WERI-Rb-1 (cell line): ENCODE measurements at places on chromosomes 11 and 22.
A peak's percentile ranks its signal among the peaks of the same experiment; 100 is the strongest.

- no peak for DNase-seq
These were observed 129.5 kb downstream of the SLC1A2 start for GRCh38 chr11:35289821-35290220.

GRCh38 chr11:130916910-130917309, 631 bp upstream of the SNX19 start:
- DNase-seq = no peak

GRCh38 chr11:36155124-36155561, 134.1 kb downstream of the COMMD9 start:
- no peak for DNase-seq

DNA sequence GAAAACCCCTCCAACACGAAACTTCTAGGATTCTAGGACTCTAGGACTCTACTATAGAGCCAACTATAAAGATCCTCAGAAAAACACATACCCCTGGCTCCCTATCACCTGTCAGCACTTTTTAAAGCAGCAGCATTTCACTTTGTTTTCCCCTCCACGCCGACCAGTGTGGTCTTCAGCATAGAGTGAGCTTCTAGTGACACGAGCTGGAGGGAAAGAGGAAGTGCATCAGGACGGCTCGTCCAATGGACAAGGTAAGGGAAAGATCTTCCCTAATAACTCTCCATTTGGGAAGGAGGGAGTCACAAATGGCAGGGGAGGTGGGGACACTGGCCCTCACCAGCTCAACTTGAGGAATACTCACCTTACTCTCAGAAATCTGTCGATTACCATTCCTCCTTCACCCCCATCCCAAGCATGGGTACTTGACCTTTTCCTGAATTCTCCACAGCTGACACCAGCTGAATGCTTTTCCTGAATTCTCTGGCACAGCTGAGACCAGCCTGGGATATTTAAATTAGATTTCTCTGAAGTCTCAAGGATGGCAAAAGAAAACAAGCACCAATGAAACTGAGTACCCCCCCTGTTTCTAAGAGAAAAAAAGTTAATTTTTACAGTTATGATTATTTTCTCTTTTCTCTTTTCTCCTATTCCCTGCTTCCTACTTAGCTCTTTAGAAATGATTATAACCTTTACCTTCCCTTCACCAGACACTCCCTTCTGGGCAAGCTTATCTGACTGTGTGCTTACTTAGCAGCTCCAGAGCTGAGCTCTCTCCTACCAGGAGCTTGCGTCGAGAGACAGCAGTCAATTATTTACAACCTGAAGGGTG, 33.3 kb upstream of the NNMT start:
- DNase-seq = peak; percentile 64

- DNase-seq = no peak
These were observed 85.9 kb downstream of the WNT7B start for GRCh38 chr22:45891021-45891421.

DNA sequence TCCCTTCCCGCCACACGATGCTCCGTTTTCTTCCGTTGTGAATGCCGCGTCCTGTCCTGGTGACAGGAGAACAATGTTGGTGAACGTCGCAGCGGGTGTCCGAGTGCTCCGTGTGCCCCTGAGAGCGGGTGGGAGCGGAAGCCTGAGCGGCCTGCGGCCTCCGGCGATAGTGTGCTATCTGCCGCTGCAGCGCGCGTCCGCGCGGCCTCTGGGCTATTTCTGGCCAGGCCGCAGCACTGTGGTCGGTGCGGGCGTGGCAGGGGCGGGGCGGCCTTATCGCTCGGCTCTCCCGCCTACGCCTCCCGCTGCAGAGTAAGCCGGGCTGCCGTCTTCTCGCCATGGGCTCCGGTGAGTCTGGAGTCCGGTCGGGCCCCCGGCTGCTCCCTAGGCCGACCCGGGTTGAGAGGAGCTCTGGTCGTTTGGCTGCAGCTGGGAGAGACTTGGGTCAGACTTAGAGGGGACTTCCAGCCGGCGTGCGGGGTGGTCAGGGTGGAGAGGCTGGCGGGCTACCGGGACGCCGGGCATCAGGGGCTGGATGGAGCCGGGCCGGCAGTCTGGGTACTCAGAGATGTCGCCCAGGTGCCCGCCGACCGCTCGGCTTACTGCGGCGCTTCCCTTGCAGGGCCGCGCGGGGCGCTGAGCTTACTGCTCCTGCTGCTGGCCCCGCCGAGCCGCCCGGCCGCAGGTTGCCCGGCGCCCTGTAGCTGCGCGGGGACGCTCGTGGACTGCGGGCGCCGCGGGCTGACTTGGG, at the start of gene GP1BB:
Gene GP1BB, plus strand, starts transcription at position 308 of the 751 bp plus-strand sequence. Its CDS starts 31 bp downstream, at position 339.
- DNase-seq = no peak

DNA sequence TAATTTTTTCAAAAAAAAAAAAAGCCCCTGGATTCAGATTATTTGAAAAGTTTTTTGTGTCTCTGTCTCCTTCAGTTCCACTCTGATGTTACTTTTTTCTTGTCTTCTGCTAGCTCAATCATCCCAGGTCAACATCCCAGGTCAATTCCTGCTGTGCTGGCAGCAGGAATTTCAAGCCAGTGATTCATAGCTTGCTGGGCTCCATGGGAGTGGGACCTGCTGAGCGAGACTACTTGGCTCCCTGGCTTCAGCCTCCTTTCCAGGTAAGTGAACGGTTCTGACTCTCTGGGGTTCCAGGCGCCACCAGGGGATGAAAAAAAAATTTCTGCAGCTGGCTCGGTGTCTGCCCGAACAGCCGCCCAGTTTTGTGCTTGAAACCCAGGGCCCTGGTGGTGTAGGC, 31.4 kb downstream of the PLAAT5 start:
- no peak for DNase-seq

GRCh38 chr11:68213135-68213515, at the start of gene KMT5B:
TSS of gene KMT5B (minus strand) at chr11:68213296. CDS start at chr11:68190076, 23,220 bp downstream.
- DNase-seq = no peak
